ENCODE measurements at places on chromosomes 2 and 18. TPM values are rescaled to one million over a fixed set of nuclear protein-coding genes. Genes with fewer than 3 reads are reported as not detected.

DNA sequence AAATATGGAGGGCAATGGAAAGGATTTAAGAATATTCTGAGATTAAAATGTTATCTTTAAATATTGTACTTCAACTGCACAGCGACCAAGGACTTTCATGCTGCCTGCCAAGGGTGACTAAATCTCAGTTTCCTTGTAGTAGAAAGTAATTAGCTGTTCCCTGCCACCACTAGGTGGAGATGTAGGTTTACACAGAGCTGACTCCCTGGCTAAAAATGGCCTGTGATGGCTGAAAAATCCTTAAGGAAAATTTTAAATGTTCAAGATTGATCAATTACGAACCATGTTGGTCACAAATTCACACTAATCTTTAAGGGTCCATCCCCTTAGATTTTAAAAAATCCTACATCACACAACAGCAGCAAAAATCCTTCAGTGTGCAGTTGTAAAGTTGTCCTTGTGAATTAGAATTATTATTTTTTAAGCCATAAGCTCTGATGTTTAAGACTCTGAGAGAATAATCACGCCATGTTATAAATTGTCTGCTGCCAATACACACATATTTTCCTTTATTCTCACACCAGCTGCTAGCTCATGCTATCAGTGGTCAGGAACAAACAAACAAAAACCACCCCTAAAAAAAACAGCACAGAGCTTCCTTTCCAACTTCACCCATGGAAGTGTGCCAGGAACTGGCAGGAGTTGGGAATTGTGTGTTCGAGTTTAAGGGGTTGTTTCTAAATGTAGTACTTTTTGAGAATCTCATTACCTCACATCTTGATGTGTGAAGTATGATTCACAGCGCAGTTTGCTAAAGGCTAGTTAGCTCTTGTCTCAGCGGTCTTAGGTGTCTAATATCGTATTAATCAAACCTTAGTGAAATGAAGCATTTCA lies 399.8 kb downstream of the TMEM182 start:
- DNase-seq, result no peak

- no peak for DNase-seq
Measured at GRCh38 chr2:159439421-159439820, 152.9 kb upstream of the WDSUB1 start.

KCNJ13 gene
- not detected for total RNA-seq

ANKRD62 gene
- total RNA-seq, result not detected

GRCh38 chr2:46723346-46723745 lies 192.3 kb downstream of the MCFD2 start:
- DNase-seq, result no peak
